ENCODE measurements at places on chromosomes 16 and 17.

GRCh38 chr16:65021852-65022595 lies 99.8 kb downstream of the CDH11 start:
- DNase-seq, result no peak

GRCh38 chr17:27888067-27888466 lies 5.1 kb downstream of the LYRM9 start:
- DNase-seq, result no peak

DNA sequence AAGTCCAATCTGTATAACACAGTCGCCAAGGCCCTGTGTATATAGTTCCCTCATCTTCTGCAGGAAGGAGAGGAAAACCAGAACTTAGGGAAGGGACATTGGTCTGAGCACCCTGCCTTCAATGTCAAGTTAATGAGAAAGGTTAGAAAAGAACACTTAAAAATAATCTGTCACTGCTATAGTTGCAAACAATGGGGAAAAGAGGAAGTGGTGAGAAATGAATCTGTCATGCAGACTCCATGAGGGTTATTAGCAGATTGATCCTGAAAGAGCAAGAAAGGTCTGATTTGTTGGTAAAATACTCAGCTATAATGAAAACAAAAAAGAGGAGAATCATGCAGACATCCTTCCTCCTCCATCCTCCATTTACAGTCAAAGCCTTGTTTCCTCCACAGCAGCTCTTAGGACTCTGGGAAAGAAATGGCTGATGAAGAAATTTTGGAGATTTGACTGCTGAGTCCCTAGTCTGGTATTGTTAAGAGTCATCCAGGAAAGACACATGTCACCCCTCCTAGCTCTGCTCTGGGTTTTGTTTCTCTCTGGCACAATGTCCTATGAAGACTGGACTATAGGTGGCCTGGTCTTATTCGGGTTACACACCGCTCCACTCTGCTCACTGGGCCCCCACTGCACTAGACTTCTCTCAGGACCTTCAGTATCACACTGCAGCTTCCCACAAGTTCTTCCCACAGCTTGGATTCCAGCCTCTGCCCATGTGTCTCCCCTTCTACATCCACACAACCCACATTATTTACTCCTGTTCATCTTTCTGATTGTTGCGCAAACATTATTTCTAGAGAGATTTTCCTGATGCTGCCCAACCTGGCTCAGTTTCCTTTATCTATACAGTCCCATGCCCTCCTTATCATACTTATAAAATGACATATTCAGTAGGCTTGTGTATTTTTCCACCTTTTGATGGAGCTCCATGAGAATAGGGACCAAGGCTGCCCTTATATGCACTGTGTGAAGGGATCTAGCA lies 56.5 kb upstream of the XYLT1 start:
- no peak for DNase-seq

DNA sequence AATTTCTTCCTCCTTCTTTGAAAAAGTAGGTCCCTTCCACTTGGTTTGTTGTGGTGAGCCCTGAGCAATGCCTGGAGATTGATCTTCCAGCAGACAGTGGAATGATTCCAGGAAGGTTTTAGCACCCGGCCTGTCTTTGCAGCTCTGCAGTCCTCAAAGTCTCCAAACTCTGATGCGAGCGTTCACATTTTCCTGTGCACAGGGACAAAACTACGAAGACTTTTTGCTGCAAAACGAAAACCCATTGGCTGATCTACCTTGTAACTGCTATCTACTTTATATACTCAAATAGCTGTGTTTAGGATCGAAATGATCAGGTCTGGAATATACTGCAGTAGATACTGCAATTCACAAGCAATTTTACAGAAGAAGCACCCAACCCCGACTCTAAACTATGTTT lies 21.7 kb downstream of the G6PC1 start:
- no peak for DNase-seq

GRCh38 chr16:57646388-57647039 lies 18.1 kb downstream of the ADGRG1 start:
- no peak for DNase-seq

- peak; percentile 45 for DNase-seq
Measured at GRCh38 chr17:12613566-12613965, 52.1 kb upstream of the MYOCD start.

Measured in GM04504 (cell line).